AG04450 (cell line): ENCODE measurements at places on chromosomes 2 and 18.

DNA sequence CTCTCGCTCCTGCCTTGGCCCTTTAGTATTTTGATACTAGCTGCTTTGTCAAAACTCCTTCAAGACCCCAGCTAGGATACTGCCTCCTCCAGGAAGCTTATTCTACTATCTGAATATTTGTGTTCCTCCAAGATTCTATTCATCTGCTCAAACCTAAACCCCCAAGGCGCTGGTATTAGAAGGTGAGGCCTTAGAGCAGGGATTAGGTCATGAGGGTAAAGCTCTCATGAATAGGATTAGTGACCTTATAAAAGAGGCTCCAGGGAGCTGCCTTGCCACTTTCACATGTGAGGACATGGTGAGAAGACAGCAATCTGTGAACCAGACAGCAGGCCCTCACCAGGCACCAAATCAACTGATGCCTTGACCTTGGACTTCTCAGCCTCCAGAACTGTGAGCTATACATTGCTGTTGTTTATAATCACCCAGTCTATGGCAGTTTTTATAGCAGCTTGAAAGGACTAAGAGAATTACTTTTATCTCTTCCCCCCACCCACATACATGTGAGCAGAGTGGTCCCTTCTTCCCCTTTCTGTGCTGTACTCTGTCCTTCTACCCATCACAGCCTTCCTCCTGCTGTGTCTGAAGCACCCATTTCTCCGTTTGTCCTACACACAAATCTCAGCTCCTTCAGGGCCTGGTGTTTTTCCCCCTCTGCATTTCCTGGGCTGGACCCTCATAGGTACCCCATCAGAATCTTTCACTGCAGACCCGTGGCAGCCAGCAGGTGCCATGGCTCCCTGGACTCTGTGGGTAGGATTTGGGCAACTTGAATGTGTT is 54.5 kb downstream of the HS1BP3 start:
- no peak for DNase-seq

- DNase-seq = no peak
Measured at GRCh38 chr18:51226068-51226467, 28.6 kb upstream of the MEX3C start.

GRCh38 chr2:171149986-171150693 is 10.6 kb downstream of the TLK1 start:
- no peak for DNase-seq

- no peak for DNase-seq
Measured at GRCh38 chr2:72134997-72135800, 12.5 kb downstream of the CYP26B1 start.

GRCh38 chr18:12408247-12408869 is 629 bp downstream of the PRELID3A start:
- DNase-seq = no peak

DNA sequence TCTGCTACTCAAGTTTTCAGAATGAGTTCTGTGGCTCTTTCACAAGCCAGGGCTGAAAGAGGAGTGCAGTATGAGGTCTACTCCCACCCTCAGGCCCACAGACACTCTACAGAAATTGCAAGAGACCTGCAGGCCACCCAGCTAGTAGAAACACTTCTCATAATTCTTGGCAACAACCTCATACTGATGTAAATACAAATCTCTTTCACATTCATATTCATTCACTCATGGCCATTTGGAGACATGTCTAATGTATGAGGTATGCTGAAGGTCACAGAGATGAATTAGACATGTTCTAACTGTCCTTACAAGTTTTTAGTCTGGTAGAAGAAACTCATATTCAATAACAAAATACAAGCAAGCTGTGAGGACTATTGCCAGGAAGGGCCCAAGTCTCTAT is 83.8 kb upstream of the KLHL29 start:
- no peak for DNase-seq

DNA sequence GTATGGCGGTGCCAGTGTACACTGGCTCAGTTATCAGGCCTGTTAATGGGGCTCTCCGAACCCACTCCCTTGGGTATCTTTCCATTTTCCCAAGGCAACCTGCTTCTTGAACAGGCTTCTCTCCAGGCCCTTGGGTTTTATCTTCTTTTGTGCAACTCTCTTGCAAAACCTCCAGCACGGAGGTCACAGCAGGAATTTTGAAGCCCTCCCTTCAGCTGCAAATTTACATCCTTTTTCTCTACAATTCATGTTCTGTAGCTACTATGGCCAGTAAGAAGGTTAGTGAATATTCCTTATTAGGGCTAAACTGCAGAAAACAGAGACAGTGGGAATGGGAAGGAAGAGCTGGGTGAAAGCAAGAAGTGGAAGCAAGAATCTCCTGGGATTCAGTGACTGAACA is 10.4 kb upstream of the NPAS2 start:
- no peak for DNase-seq

- no peak for DNase-seq
Measured at GRCh38 chr2:128980475-128980874, 661.8 kb upstream of the HS6ST1 start.

GRCh38 chr2:179031731-179032408 is 18.1 kb downstream of the CCDC141 start:
- DNase-seq = no peak

DNA sequence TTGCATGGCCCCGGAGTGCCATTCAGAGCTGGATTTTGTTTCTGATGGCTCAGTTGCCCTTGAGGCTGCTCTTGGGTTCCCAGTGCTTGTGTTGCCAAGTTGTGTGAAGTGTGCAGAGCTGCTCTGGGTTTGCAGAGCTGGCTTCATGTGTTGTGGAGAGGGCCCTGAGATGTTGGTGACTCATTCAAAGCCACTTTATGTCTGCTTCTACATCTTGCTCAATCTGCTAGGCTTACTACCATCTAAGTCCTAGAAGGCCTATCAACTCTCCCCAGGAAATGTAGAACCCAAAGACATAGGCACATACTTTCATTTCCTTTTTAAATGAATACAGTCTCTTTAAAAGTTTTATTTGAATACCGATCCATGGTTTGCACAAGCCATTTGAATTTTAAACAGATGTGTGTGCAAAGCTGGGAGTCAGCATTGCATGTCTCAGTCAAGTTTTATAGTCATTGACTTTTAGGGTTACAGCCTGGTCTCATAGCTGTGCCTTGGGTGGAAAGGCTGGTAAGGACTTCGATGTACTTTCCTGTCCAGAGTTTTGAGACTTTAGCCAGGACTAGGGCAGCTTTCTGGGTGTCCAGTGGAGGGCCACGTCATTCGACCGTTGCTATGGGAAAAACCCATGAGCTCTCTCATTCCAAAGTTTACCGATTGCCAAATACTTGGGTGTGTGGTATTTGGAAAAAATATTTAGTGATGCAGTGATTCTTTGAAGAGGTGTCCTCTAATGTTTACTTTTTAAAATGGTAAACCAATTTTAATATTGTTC is 105.0 kb downstream of the LTBP1 start:
- DNase-seq = no peak

DNA sequence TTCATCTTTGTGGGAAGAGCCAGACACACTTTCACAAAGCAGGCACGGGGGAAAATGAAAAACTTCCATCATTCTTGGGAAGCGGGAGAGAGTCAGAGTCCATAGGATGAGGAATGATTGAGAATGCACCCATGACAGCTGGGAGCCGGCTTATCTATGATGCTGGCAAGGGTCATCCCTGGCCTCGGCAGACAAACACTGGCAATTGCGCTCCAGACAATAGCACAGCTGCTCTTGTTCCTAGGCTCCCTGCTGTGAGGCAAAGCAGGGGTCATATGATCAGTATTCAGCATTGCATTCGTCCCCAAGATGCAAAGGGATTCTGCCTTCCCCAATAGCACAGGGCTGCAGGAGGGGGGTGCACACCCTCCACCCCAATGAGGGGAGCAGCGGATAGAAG is 33.0 kb downstream of the CYRIA start:
- DNase-seq = no peak

DNA sequence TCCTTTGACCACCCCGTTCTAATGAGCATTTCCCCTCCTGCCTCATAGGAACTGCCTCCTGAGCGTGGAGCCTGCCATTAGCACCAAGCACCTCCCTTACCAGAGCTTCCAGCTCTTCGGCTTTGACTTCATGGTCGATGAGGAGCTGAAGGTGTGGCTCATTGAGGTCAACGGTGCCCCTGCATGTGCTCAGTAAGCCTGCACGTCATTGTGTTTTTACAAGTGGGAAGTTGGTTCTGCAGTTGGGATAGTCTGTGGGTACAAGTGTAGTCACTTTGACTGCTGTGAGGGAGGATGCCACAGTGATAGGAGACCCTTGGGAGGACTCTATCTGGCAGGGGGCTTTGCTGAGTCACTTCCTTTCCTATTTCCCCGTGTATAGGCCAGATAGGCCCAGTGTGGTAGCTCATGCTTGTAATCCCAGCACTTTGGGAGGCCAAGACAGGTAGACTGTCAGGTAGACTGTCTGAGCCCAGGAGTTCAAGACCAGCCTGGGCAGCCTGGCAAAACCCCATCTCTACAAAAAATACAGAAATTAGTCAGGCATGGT is 22.0 kb upstream of the POLR1B start:
- DNase-seq = no peak

GRCh38 chr2:1518331-1518803 is 105.1 kb downstream of the TPO start:
- DNase-seq = no peak

- DNase-seq = no peak
Measured at GRCh38 chr2:102544182-102544581, 71.2 kb downstream of the SLC9A4 start.

DNA sequence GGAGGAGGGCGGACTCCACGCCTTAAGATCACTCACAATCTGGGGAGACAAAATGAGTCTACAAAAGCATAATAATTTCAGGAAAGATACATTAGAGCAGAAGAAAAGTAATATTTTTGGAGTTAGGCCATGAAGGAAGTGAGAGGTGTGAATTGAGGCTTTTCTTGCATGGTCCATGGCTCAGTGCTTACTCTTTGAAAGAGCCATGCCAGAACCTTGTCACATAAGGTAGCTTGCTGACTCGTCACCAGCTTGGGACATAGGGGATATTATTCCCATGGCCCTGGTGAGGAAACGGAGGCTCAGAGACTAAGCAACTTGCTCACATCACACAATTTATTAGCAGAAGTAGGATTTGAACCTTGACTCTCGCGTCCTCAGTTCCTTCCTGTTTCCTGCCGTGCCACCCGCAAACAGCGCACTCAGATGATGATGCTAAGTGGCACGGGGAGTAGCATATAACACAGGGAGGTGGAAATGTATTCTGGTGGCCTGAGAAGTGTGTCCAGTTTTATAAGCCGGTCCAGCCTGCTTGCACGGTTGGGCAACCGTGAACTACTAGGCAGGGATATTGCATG is 312.2 kb upstream of the EPAS1 start:
- DNase-seq = no peak

DNA sequence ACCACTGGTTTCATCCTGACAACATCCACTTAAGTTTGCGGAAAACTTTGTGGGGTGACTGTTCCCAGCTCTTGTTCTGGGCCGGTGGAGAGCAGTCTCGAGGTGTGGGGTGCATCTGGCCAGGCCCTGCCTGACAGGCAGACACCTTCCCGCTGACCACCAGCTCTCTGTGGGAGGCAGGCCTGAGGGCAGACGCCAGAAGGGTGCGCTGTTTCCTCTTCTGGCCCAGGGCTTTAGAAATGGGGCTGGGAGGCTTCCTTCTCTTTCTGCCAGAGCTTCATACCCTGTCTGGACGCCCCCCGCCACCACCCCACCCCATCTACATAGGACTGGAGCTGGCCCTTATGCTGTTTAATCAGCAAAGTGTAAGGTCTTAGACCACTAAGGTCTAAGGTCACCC is 263.8 kb downstream of the LOXHD1 start:
- no peak for DNase-seq

DNA sequence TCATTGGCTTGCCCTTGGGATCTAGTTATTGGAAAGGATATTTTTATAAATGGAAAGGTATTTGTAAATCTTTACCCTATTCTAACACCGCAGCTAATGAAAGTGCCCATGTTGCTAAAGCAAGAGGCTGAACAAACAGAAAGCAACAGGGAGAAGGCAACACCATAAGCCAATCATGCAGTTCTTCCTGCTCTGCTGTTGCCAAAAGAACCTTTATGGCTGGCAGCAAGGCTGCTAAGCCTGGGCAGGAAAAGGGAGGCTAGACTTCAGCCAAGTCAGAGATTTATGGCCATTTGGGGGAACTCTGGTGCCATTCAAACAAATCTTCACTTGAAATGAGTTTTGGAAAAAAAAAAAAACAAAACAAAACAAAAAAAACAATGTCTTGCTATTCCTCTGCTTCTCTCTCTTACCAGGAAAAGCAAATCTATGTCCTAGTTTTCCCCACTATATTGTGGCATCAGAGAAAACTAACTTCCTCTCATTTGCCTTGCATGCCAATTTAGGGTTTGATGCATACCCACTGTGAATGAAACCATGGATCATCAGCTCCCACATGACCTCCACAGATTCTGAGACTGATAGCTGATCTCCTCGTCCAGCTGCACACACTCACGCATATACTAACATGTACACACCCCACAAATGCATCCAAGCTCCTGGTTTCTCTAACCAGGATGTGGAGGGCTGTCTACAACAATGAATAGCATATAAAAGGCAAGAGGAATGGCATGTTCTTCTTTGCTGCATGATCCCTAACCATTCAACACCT is 179.3 kb downstream of the C1D start:
- no peak for DNase-seq

DNA sequence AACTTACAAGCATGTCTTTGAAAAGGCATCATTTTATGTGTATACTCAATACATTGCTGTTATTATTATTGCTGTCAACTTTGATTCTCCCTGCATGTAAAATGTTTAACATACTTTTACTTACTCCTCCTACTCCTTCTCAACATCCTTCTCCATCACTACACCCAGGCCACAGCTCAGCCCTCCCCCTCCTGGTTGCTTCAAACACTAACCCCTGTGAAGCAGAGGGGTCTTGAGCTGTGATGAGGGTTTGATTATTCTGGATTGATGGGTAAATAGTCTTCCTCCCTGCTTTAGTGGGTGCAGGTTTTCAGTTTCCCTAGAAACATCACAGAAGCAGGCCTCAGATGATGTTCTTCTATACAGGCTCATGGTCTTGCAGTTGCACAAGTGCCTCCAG is 221.0 kb downstream of the OSR1 start:
- no peak for DNase-seq

DNA sequence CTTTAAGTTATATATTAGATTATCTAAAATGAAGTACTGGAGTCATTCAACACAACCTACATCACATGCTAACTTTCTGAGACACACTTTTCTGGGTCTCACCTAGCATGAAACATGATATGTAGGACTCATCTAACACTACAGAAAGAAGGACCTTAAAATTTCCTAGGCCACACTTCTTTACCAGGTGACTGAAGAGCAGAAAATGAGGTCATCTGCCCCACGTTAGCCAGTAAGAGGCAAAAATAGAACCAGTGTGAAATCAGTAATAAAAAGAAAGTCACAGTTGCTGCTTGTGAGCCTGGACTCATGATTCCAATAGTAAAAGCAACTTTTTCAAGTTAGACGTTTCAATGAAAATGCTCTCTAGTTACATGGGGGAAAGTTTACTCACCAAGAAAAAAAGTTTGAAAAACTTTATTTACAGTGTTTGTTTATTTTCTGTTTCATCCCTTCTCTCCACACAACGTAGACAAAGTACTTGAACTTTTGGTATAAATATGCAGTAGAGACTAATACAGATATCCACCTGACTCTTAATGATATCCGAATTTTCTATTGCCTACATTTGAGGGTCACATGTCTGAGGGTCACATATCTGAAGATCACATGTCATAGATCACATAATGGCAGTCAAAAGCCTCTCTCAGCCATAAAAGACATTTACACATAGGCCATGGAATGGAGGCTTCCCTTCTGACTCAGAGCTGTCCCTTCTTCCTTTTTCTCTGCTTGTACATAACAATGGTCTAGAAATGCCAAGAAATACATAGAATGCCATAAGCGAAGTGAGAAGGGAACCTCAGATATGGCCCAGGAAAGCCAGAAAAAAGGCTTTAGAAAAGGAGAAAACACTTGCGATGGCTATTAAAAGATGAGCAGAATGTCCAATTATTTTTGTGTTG is 362.9 kb downstream of the ZEB2 start:
- no peak for DNase-seq
